CD8-positive, alpha-beta memory T cell (primary cell): ENCODE measurements at places on chromosomes 2 and 18.

DNA sequence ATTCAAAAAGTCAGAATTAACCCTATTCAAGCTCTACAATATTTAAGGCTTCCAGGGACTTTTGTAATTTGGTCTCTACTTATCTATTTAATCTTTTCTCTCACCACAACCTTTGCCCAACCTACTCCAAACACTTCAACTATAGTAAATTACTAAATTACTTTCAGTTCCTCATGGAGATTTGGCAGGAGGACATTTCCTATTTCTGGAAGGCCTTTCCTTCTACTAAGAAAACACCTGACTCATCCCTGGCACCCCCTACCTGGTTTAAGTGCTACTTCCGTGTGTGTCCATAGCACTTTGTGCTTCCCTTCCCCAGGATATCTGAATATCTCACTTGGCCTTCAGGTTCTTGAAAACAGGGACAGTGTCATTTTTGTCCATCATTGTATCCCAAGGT lies 96.3 kb downstream of the UPP2 start:
- no peak for DNase-seq

DNA sequence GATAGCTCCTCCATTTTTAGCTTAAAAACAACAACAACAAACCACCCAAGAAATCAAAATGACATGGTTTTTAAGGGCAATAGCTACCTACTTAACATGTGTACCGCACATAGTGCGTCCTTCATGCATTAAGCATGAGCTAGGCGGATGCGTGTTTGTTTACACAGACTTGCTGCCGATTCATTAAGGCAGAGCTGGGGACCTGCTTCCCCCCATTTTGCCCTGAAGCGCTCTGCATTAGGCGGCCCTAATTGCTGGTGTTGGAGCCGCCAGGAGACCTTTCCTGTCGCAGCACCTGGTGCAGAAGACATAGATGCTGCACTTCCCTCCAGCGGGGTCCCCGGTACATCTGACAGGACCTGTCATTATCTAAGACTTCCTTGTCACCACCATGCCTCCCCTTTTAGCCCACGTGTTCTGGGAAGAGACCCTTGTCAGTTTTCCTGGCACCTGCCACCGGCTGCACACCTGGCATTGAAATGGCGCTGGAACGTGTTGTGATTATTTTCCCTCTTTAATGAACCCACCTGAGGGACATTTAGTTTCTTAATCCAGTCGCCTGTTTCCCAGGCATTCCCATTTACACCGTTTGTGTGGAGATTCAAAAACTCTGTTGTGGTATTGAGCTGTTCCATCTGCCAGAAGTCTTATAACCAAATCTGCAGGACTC lies 261.1 kb upstream of the RAB12 start:
- DNase-seq: no peak

- DNase-seq: no peak
Measured at GRCh38 chr2:137776697-137777096, 187.6 kb upstream of the HNMT start.

DNA sequence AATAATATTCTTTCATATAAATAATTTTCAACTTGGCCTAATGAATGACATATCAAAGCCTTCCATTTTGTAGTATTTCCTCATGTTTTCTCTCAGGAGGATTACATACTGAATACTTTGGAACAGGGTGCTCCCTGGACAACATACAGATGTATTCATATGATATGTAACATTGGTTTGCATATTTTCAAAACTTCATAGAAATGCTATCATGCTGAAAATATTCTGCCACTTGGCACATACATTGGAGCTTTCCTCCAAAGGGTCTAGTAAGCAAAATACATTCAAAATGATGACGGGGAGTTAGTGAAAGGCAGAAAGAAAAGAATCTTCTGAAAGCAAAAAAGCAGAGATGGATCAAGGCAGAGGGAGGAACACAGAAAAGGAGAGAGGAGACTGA lies 38.1 kb upstream of the RTN4 start:
- DNase-seq: no peak

- no peak for DNase-seq
Measured at GRCh38 chr2:241774419-241775222, 2.0 kb upstream of the GAL3ST2 start.

DNA sequence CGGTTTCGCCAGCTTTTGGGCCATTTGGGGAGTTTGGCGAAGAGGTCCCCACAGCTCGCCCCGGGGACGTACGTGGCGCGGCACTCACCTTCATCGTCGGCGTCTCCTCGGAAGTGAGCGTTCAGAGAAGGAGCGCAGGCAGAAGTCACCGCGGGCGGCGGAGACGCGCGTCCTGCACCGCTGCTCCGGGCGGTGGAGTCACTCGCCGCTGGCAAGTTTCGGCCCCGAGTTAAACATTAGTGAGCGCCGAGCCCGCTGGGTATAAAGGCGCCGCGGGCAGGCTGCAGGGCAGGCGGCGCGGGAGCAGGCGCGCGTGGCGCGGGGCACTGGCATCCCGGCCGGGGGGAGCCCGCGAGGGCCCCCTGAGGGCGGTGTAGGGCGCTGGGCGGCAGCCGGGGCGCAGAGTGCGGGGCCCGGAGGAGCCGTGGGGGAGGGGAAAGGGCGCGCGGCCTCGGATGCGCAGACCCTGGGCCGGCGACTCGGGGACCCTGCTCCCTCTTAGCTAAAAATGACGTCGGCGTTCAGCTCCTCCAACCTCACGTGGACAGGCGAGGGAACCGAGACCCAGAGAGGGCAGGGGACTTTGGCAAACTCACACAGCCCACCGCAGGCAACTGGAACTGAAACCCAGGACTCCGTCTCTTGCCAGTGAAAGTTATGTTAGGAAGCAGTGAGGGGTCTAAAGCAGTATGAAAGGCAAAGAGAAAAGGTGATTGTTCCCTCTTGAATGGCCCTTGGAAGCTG lies at the start of gene DPP4:
Gene DPP4, minus strand, starts transcription at position 328 of the 744 bp plus-strand sequence. Its CDS starts 234 bp downstream, at position 94.
- DNase-seq: peak; percentile 39

- DNase-seq: no peak
Measured at GRCh38 chr2:45743531-45744396, 92.3 kb downstream of the PRKCE start.

GRCh38 chr2:140154271-140154670 lies 1374.1 kb upstream of the NXPH2 start:
- no peak for DNase-seq

GRCh38 chr18:45889419-45890064 lies 64.1 kb downstream of the SIGLEC15 start:
- DNase-seq: no peak

GRCh38 chr2:153963256-153963655 lies 91.5 kb downstream of the GALNT13 start:
- DNase-seq: no peak

- DNase-seq: no peak
Measured at GRCh38 chr2:27860111-27860510, 30.1 kb downstream of the RBKS start.

DNA sequence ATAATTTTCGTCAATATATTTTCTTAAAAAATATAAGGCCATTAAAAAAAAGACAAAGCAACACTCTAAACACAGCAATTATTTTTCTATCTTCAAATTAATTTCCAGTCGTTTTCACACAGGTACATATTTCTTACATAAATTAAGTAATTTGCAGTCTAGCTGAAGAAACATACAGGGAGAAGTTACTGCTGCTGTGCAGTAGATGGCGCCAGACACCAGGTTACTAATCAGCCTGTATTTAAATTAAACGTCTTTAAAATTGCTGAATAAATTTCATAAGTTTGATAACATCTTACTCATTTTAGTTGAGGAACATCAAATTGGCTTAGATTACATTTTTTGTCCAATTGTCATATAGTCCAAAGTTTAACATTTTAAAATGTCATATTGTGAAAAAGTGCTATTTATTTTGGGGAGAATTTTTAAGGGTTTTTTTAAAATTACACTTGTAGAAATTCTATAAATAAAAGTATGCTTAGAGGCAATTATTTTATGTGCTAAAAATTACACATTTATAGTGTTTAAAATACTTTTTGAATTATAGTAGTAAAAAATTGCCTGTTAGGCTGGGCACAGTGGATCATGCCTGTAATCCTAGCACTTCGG lies 88.4 kb downstream of the PMAIP1 start:
- DNase-seq: peak; percentile 16

GRCh38 chr18:57794951-57795728 lies 8.0 kb downstream of the ATP8B1 start:
- DNase-seq: no peak

DNA sequence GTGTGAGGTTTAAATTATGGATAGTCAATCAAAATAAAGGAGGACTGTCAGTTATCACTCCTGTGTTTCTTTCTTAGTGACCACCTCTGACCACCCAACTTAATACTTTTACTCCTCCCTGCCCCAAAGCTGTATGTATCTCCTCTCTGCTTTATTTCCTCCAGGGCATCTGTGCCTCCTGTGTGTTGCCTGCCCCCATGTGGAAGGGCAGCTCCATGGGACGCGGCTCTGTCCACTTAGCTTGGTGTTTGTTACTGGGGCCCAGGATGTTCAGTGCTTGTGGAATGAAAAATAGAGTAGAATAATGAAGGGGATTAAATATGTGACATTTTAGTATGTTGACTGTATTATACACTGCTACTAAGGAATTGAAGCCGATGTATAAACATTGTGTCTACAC lies 9.8 kb downstream of the ACP1 start:
- no peak for DNase-seq

DNA sequence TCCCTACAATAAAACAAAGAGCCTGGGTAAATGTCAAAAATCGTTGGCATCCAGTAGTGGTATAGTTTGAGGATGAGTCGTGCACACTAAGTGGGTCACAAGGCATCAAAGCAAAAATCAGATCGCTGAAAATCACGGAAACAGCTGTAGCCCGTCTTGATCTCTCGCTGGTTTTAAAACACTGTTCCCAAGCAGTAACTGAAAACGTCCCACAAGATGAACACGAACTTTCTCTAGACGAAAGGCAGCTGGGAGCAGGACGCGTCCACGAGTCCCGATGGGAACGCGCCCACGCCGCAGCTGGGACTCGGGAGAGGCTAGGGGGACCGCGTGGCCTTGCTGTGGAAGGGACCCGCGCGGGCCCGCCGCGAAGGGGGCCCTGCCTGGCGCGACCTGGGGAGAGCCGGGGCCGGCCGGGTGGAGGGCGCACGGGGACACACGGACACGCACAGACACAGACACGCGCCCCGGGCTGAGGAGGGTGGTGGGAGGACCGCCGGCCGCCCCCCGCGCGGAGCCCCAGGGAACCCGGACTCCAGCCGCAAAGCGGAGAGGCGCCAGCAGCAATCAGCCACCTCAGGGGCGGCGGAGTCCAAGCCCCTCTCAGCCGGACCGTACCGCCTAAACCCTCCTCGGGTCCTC lies 651 bp downstream of the STK17B start:
- peak; percentile 78 for DNase-seq

DNA sequence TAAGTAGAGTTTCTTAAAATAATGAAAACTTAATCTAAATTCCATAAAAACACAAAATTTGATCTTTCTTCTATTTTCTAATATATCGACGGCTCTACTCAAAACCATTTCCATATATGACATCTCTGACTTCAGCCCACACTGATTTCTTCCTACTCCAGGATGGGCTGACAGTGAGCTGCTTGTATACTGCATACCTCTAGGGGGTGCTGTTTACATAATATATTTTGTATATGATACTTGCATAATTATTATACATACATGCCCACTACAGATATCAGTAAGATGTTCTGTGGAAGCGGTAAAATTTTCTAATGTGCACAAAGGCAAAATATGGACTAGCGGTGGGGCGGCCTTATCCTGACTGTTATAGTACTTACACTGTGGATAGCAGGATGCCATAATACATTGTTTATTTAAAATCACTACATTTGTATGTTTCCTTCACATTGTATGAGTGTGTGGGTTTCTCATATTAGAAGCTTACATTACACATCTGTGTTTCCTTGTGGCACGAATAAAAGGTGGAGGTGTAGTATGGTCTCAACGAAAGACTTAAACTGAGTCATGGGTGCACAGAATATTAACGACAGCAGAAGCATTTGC lies 66.1 kb upstream of the NXPH2 start:
- DNase-seq: no peak

GRCh38 chr2:159029936-159030335 lies 61.5 kb downstream of the TANC1 start:
- DNase-seq: no peak

- DNase-seq: no peak
Measured at GRCh38 chr2:170123593-170123992, 54.4 kb upstream of the MYO3B start.

GRCh38 chr2:178197791-178198190 lies 3.5 kb downstream of the OSBPL6 start:
- DNase-seq: no peak

GRCh38 chr2:43748333-43748732 lies 25.5 kb upstream of the DYNC2LI1 start:
- DNase-seq: no peak

- no peak for DNase-seq
Measured at GRCh38 chr2:190948671-190949070, 65.3 kb downstream of the STAT1 start.

DNA sequence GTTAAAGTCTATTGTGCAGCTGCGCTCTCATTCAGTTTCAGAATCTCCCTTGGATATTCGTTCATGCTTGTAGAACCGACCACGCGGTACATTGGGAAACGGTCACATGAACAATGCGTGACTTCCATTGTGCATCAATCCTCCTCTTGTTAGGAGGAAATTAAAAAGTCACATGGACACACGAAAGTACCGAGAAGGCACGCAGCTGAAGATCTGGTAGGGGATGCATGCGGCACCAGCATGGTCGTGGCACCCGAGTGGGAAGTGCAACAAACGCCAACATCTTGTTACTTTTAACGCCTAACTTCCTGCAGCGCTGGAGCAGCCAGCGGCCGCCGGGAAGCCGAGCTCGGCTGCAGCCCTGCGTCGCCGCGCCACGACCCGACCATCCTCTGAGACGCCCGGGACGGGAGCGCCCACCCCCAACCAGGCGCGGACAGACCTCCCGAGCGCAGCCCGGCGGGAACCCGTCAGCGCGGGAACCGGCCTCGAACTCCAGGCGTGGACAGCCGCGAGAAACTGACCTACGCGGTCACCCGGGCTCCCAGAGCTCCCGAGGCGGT lies 412 bp downstream of the OSBPL1A start:
- DNase-seq: no peak

GRCh38 chr18:75087119-75088020 lies 121.6 kb downstream of the PTGR3 start:
- no peak for DNase-seq

DNA sequence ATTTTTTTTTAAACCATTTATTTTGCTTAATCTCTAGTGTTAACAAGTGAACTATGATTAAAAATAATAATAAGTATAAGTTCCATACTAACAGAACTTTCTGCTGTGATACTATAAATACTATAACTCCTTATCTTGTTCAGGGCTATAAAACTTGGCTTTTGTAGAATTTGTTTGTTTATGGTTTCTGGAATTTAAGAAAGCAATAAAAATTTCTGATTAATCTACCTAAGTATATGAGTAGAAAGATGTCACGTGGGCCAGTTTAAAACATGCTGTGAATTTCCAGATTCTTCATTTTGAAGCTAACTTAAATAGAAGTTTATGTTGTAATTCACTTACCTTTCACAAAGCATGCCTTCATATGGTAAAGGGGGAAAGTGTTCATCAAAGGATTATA lies 1236.3 kb upstream of the ACVR2A start:
- DNase-seq: no peak
